ENCODE measurements at places on chromosomes 2 and 18.

DNA sequence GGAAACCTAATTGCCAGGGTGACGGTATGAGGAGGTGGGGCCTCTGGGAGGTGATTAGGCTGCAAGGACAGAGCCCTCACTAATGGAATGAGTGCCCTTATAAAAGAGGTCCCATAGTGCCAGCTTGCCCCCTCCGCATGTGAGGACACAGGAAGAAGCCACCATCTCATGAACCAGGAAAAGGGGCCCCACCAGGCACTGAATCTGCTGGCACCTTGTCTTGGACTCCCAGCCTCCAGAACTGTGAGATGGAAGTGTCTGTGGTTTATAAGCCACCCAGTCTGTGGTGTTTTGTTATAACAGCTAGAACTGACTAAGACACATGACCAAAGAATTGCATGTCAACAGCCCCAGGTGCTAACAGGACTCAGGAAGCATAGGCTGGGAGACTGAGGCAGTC, 214.3 kb downstream of the MGAT5 start:
- no peak for DNase-seq

- no peak for DNase-seq
Measured at GRCh38 chr2:199115169-199115568, 342.6 kb downstream of the SATB2 start.

GRCh38 chr2:24365826-24366225, 5.5 kb upstream of the ITSN2 start:
- no peak for DNase-seq

GRCh38 chr2:16335604-16335930, 330.1 kb downstream of the CYRIA start:
- DNase-seq = no peak

- no peak for DNase-seq
Measured at GRCh38 chr18:69257861-69258458, 142.7 kb upstream of the DOK6 start.

GRCh38 chr18:58044370-58045241, 580 bp downstream of the NEDD4L start:
- peak; percentile 83 for DNase-seq

- no peak for DNase-seq
Measured at GRCh38 chr18:22591222-22591621, 173.5 kb upstream of the CTAGE1 start.

DNA sequence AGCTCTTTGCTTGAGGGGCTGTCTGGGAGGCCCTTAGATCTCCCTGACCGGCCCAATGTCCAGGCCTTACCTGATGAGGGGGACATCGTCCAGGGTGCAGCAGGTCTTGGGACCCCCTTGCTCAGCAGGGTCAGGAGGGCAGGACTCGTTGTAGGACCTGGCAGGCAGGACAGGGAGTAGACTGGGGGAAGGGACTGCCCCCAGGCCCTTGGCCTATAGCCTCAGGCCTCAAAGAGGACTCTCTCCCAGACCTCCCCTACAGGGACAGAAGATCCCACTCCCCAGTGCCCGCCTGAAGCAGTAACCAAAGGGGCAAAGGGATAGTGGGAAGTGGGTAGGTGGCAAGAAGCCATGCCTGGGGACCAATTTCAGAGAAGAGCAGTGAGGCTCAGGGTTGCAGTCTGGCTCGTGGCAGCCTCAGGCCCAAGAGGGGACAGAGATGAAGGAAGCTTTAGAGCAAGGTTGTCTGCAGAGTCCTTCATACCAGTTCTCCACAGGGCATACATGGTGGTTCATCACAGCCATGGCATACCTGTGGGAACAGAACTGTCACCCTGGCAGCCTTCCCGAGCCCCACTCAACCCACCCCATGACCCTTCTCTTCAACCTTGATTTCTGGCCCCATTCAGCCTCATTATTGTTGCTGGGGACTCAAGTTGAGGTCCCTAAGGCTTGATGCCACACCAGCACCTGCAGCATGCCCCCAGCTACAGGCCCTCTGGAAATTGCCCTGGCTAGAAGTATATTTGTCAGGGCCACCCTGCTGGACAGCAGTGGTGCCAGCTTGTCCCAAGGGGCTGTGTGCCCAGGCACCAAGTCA, 1.3 kb downstream of the TMEM150A start:
- DNase-seq = no peak

- no peak for DNase-seq
Measured at GRCh38 chr2:40725040-40725439, 273.1 kb upstream of the SLC8A1 start.

- peak; percentile 73 for DNase-seq
Measured at GRCh38 chr2:241894681-241895426, 25.3 kb downstream of the RTP5 start.

DNA sequence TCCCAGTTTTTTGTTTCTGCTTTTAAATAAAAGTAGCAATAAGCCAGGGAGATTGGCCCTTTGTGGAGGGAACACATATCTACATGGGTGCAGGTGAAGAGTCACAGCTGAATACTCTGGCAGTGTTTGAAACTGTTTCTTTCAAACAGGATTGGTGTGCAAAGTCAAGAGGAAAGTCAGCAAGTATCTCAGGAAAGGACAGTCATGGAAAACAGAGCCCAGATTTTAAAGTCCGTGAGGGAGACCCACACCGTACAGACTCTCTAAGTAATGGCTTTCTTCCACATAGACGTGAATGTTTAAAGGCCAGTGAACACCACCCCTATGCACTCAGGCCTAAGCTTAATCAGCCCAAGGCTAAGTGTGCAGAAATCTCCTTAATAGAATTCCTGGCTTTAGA, 95.3 kb downstream of the GFPT1 start:
- no peak for DNase-seq

GRCh38 chr2:149049142-149049541, 10.6 kb downstream of the LYPD6B start:
- DNase-seq = no peak

DNA sequence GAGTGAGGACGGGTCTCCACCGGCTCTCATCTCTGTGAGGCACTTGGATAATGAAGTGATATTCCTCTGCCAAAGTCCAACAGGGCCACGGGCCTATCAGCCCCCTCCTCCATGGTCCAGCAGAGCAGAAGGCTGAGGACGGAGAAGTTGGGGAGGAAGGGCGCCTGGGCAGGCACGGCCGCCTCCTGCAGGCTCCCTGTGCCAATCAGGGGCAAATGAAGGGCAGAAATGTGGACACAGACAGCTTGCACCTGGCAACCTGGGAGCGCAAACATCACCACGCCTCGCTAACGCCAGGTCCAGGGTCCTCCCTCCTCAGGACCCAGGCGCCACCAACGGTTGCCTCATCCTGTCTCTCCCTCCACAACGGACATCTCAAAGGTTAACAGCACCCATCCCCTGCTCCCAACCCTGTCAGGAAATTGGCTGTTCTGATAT, 24.3 kb downstream of the SMAD7 start:
- no peak for DNase-seq

GRCh38 chr18:8279346-8279745, 329.9 kb upstream of the RAB12 start:
- no peak for DNase-seq

DNA sequence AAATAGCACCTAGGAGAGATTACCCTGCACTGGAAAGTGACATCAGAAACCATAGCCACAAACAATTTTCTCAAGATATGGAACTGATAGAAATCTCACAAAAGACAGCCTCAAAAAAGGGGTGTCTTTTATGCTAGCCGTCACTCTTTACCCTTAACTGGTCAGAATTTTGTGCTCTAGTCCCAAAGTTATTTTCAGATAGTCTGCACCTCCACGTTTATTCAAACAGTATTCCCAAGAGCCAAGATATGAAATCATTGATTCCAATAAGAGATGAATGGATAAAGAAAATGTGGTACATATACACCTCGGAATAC, 23.5 kb upstream of the PMAIP1 start:
- no peak for DNase-seq

- no peak for DNase-seq
Measured at GRCh38 chr2:51025906-51026555, 5.9 kb downstream of the NRXN1 start.

GRCh38 chr18:11750581-11751310, 61.7 kb downstream of the GNAL start:
- no peak for DNase-seq

GRCh38 chr2:120289221-120289906, 36.7 kb downstream of the RALB start:
- DNase-seq = no peak

DNA sequence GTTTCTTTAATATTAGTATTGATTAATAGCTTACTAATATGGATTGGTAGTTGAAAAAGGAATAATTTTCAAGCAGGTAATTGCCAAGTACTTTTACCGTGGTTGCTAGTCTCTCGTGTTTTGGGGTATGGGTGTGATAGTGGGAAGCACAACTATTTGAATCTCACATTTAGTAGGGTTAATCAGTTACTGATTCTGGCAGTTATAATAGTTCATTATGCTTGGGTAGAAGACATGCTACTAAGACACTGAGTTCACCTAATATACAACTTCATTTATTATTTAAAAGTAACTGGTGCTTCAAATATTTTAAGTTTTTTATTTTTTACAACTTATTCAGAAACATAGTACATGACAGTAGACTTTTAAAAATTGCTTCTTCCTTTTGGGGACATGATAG, 33.5 kb downstream of the SOCS6 start:
- DNase-seq = no peak

DNA sequence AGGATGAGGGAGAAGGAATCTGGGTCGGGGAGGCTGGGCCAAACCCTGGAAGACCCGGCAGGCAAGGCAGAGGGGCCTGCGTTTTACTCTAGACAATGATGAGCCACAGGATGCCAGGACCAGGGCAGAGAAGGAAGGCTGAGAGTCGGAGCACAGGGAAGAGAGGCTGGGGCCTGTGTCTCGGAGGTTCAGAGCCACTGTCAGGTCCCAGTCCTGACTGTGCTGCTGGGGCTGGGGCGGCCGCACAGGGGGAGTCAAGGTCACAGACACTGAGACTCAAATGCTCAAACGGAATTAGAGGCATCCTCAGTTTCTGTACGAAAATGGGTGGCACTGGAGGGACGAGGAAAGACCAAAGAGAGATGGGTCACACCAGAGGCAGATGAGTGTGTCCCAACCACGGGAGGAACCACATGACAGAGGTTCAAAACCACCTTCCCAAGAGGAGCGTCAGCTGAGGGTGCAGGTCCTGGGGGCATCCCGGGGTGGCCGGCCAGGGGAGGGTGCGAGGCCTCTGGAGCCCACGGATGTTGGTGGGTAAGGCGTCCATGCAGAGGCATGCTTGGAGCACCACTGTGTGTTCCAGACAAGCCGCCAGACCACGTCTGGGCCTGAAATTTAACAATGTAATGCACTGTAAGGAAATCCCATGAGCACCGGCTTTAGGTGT, 14.7 kb downstream of the HDAC4 start:
- no peak for DNase-seq

GRCh38 chr2:32220445-32220844, 44.2 kb downstream of the NLRC4 start:
- DNase-seq = no peak

GRCh38 chr2:25358836-25359235, 17.1 kb upstream of the DNMT3A start:
- no peak for DNase-seq

Data from suprapubic skin (tissue), 4 donors.